ENCODE measurements at places on chromosomes 6 and 20.

GRCh38 chr6:20159781-20160540 lies 52.3 kb downstream of the MBOAT1 start:
- DNase-seq: no peak

DNA sequence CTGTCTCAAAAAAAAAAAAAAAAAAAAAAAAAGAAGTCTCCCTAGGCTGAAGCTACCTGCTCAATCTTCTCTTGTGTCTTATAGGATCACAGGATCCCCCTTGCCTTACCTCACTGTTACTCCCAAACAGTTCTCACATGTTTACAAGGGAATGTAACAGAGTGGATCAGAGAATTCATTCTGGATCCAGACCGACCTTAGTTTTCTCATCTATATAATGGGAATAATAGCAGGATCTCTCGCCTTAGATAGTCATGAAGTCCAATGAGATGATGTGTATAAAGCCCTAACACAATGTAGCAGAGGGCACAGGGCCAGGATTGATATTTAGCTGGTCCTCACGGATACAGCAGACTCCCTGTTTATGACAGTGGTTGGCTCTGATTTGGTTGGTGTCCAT lies 2.3 kb upstream of the FAM110A start:
- no peak for DNase-seq

- no peak for DNase-seq
Measured at GRCh38 chr20:14622796-14623195, 285.4 kb upstream of the FLRT3 start.

DNA sequence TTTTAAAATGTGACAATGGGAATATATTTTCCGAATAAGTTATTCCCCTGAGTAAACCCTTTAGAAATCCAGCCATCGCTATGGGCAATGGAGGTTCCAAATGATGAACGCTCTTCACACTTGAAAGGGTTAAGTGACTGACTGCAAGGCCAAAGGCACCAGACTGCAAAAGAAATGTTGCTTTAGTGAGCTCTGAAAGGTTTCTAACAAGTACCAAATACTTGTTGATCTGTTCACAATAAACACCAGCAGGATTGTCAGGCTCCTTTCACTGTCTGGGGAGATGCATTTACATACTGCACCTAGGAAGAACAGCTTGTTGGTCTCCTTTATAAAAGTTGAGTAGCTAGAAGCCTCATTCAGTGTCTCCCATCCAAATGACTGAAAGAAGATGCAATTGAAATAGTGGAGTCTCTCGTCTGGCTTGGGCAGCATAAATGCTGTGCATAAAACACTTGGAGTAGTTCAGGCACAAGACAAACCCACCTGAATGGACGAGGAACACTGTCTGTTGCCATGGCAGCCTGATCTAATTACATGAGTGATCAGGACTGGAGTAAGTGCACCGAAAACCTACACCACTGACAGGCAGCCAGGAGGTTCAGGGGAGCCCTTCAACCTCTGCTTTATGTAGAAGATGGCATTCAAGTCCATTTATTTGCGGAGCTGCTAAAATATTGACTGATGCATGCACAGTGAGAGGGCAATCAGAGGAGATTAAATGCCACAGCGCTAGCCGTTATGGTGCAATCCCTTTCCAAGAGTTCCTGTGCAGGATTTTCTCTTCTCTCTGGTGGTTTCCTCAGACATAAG lies 2.9 kb downstream of the ATXN1 start:
- DNase-seq: peak; percentile 29

DNA sequence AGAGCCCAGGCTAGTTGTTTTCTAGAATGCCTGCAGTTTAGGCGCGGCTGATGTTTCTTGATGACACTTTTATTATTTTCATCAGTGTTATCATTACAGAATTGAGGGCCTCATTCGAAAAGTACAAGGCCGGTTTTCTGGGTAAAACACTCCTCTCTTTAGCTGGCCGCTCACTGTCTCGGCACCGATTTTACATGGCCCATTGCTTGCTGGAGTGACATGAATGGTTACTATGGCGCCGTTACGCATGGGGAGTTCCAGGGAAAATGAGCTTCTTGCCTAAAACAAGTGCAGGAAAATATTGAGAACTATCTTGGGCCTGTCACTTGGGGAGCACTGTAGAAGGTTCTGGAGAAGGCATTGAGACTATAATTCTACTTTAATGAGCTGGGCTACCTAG lies 317.8 kb downstream of the CDH4 start:
- DNase-seq: no peak

DNA sequence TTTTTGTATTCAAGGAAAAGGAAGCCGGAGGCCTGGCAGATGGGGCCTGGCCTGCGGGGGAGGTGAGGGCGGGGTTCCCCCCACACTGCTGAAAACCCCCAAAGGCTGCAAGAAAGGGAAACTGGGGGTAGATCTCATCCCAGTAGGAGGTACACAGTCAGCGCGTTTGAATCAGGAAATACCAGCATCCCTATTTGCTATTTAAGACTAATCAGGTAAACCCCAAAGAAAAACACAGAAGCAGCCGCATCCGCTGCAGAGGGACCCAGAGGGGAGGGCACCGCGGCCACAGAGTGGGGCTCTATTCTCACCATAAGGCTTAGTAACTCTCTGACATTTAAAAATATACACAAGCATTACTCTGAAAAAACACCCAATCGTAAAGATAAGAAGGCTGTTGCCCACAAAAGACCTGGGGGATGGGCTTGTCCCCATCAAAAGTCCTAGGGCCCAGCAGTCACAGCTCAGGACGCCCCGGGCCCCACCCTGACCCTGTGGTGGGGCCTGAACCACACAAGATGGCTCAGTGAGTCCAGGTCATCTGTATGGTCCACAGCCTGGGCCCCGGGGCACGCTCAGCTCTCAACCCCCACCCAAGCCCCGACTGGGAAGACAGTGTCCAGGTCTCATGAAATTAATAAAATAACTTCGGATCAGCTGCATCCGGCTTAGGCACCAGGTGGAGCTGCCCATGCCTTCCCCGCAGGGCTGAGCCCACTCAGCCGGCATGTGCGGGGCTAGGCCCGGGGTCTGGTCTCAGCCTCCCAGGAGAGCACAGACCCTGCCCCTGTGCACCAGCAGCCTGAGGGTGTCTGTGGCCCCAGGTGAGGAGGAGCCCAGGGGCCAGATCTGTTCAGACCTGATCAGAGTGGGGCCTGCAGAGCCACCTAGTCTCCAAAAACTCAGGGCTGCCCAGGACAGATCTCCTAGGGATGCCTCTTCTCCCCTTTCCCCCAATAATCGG lies 31.0 kb downstream of the KCNQ2 start:
- DNase-seq: no peak

- no peak for DNase-seq
Measured at GRCh38 chr6:165272585-165272984, 36.8 kb downstream of the C6orf118 start.

GRCh38 chr6:169158174-169158573 lies 95.5 kb downstream of the THBS2 start:
- no peak for DNase-seq

Data from NCI-H1930 (cell line).